ENCODE measurements at places on chromosomes 4 and X. TPM values are rescaled to one million over a fixed set of nuclear protein-coding genes. Genes with fewer than 3 reads are reported as not detected.

- no peak for DNase-seq
Measured at GRCh38 chr4:90458576-90458975, 331.4 kb downstream of the CCSER1 start.

GRCh38 chrX:151825007-151825406 is 87.7 kb upstream of the MAGEA4 start:
- DNase-seq, result no peak

GRCh38 chr4:3019145-3019846 is 55.0 kb downstream of the HTT-AS start:
- no peak for DNase-seq

- no peak for DNase-seq
Measured at GRCh38 chrX:118904218-118904617, 70.2 kb upstream of the LONRF3 start.

GRCh38 chr4:145132511-145133098 is 34.5 kb downstream of the ABCE1 start:
- peak; percentile 44 for DNase-seq

GRCh38 chrX:54640103-54640690 is 110.2 kb downstream of the GNL3L start:
- DNase-seq, result no peak

- DNase-seq, result no peak
Measured at GRCh38 chr4:98482503-98482846, 175.9 kb downstream of the TSPAN5 start.

GRCh38 chr4:29423836-29424721 is 1296.1 kb upstream of the PCDH7 start:
- no peak for DNase-seq

GRCh38 chr4:162274354-162274753 is 110.6 kb upstream of the FSTL5 start:
- DNase-seq, result no peak

DNA sequence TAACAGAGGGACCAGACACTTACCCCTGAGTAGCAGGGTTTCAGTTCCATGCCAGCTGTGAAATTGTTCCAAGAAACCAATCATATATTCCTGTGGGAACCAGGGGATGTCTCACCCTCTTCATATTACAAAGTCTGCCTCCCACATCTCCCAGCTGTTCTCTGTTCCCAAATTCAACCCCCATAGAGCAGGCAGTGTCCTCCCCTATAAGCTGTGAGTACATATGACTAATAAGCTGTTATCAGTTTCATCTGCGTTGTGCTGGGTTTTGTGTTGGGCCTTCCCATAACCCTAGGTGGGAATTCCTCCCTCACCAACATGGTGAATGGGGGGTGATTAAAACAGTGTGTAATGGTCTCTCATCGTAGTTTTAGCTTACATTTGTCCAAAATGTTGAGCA is 41.0 kb downstream of the CEP44 start:
- no peak for DNase-seq

GRCh38 chr4:37780444-37781130 is 45.9 kb upstream of the PGM2 start:
- DNase-seq, result peak; percentile 24

GRCh38 chrX:85897362-85898126 is 149.8 kb downstream of the CHM start:
- DNase-seq, result no peak

DNA sequence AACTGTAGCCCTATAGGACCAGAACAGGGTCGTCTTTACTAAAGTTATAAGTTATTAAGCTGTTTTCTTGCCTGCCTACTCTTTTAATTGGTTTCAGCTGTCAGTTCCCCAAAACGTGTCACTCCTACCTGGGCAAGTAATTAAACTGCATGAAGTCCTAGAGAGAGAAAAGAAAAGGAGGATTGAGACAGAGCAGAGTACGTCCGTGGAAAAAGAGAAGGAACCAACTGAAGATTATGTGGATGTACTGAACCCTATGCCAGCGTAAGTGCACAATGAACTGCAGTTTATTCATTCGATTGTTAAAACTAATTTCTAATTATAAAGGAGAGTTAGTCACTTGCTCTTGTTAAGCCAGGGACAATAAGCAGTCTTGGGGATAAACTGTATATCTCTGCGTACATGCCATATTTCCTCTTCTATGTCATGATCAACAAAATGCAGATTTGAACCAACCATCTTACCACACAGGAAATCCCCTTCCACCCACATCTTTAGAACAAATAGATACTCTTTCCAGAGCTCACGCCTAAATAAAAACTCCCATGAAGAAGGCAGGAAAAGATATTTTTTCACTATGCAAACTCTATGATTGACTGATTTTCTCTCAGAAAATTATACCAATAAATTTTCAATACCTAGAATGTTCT is 22.8 kb downstream of the STAP1 start:
- no peak for DNase-seq

DNA sequence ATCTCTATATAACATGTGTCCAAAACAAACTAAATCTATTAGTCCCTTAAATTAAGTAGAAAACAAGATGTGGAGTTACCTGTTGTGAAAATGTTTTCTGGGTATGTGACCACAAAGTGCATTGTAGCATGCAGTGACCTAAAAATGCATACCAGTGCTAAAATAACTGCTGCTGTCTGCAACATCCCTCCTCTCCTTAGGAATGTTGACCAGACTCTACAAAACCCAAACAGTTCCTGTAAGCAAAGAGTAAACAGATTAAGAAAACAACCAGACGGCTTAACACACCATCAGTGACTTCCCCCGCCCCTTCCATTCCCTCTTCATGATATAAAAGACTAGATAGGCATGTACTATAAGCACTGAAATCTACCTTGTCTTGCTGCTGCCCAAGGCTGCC is 15.8 kb upstream of the RAB33B start:
- DNase-seq, result no peak

- DNase-seq, result no peak
Measured at GRCh38 chr4:169955521-169955920, 70.7 kb downstream of the MFAP3L start.

GRCh38 chr4:128461291-128462102 is 173.9 kb upstream of the PGRMC2 start:
- peak; percentile 89 for DNase-seq

DNA sequence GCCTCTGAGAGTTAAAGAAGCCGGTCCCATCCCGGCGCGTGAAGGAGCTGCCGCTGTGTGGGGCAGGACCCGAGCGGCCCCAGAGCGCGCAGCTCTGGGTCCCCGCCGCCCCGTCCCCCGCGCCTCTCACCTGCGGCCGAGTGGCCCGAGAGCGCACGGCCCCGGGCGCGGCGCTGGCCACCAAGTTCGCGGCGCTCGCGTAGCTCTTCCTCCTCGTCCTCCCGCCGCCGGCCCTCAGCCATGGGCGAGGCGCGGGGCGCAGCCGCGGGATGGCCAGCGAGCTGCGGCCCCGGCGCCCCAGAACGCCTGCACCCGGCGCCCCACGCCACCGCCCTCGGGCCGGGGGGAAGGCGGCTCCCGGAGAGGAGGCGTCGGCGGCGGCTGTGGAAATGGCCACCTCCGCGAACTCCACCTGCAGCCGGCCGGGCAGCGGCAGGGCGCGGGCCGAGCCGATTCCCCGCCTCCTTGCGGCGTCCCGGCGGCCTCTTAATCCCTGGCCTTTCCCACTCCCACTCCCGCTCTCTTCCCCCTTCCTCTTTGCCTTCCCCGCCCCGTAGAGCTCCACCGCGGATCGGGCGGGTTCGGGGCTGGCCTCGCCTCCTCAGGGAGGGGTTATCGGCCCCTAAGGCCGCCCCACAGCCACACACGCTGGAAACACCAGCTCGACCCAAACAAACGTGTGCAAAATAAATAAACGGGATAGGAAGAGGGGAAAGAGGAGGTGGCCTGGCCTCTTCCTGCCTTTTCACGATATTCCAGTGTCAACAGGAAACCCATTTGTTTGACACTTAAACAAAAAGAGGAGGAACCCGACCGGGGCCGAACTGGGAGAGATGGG is at the start of gene SH3D19:
Gene SH3D19, minus strand, starts transcription at position 495 of the 838 bp plus-strand sequence. Its CDS starts 253 bp downstream, at position 242.
- DNase-seq, result peak; percentile 81

DNA sequence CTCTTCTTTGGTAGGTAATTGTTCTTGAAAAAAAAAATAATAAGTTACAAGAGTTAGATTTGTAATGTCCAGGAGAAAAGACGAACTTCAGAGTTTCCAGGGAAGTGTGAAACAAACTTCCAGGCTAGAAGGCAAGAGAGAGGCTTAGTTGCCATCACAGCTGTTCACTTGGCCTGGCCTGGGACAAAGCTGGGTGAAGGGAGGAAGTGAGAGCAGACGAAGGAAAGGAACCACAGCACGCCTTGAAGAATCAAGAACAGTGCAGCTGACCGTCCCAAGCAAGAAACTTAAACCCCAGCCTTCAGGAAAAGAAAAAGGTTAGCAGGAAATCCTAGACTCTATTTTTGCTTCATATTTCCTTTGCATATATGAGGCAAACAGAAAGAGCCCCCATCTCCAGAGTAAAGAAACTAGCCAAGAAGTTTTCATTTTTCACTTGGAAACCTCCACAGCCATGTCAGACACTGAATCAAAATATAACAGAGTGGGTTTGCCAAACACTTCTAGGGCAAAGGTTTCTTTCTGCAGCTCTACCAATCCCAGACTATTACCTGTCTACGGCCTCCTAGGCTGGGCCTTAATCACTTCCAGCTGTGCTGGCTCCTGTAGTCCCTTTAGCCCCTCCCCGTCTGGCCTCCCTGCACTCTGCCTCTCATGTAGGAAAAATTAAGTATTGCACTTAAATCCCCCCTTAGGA is 209.6 kb downstream of the SPATA18 start:
- no peak for DNase-seq

GRCh38 chr4:98446499-98447375 is 185.6 kb downstream of the RAP1GDS1 start:
- no peak for DNase-seq

- DNase-seq, result peak; percentile 52
Measured at GRCh38 chrX:11437642-11438379, 144.6 kb downstream of the AMELX start.

DNA sequence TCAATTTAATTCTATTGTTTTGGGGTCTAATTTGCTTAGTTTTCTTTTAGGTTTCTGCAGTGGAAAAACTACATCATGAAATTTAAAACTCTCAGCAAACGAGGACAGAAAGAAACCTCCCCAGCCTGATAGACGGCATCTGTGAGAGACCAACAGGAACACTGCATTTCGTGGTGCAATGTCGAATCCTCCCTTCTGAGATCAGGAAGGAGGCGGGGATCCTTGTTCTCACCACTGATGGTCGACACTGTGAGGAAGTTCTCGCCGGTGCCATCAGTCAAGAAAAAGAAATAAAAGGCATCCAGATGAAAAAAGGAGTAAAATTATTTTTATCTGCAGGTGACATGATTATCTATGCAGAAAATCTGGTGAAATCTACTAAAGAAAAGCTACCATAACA is 16.5 kb downstream of the GAK start:
- DNase-seq, result peak; percentile 31

DNA sequence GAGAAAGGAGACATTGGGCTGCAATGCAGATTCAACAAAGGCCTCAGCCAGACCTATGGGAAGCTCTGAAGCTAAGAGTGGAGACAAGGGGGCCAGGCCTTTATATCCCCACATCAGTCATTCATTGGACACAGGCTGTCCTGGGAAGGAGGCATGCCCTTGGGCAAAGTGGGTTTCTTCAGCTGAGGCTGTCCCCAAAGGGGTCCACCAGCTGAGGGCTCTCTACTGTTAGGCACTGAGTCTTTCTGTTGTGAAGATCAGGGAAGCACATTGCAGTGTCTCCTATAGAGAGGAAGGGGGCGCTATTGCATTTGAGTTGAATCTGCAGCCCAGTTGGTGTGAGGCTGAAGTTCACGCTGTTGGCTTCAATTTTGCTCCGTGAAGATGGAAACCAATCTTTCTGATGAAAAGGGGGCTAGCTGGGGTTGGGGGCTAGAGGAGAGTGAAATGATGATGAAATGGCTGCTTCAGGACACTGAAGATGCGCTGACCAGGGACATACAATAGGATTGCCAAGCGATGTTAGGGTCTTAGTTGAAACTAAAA is 48.0 kb downstream of the SLC25A5 start:
- peak; percentile 77 for DNase-seq

- no peak for DNase-seq
Measured at GRCh38 chr4:125123570-125124109, 191.1 kb upstream of the FAT4 start.

DNA sequence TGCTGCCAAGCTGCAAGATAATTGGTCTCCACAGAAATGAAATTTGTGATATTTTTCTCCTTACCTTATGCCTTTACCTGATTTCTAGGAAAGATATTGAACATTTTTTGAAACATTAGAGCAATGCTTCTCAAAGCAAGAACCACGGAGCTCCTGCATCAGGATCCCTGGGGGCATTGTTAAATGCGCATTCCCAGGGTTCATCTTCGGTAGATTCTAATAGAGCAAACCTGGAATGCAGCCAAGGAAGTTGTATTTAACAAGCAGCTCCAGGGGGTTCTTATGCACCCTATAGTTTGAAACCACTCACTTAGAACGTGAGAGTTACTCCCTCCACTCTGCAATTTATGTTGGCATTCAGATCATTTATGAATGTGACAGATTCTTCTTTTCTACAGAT is 126.2 kb downstream of the SLC39A8 start:
- no peak for DNase-seq

DNA sequence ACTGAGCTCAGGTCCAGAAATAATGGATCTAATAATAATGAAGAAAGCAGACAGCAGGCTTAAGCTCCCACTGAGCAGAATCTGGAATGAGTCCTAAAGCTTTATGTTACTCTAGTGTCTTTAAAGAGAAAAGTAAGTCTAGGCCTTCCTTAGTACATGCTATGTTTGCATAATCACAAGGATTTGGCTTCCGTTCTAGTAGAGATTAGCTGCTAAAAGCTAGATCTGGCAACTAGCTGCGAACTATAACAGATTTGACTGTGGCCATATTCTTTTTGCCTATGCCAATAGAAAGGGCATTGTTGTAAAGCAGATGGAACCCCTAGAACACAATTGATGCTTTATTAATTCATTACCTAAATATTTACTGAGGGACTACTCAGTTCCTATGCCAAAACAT is 19.0 kb downstream of the COX7B2 start:
- DNase-seq, result no peak

- DNase-seq, result no peak
Measured at GRCh38 chr4:182874304-182874751, 42.9 kb downstream of the DCTD start.

EOLA2 gene
- 21.3 TPM for total RNA-seq

NKX3-2 gene
- 0.05 TPM for total RNA-seq

CPE gene
- 1.1 TPM for total RNA-seq

TMPRSS11A gene
- total RNA-seq, result not detected

CORIN gene
- total RNA-seq, result 0.28 TPM

FAM53A gene
- 1.1 TPM for total RNA-seq

STOX2 gene
- total RNA-seq, result 17.7 TPM

TENM3 gene
- total RNA-seq, result 38.1 TPM

MAGEA11 gene
- not detected for total RNA-seq

ATOH1 gene
- total RNA-seq, result not detected

RHOXF2B gene
- not detected for total RNA-seq

GABRG1 gene
- not detected for total RNA-seq

CAMK2D gene
- 82.7 TPM for total RNA-seq

S100G gene
- not detected for total RNA-seq

PLP2 gene
- 2.6 TPM for total RNA-seq

Data from dermis blood vessel endothelial cell (primary cell).